Stimulated activated CD4-positive, alpha-beta T cell treated with anti-CD3 and anti-CD28 coated beads, Interleukin-15, amount 100 ng/mL, for 24 hours (primary cell): ENCODE measurements at places on chromosomes 6 and 20.

- peak; percentile 79 for DNase-seq
Observed at GRCh38 chr20:46013829-46014516, 5.3 kb downstream of the MMP9 start.

- no peak for DNase-seq
Observed at GRCh38 chr6:131430531-131430930, 142.5 kb upstream of the ARG1 start.

DNA sequence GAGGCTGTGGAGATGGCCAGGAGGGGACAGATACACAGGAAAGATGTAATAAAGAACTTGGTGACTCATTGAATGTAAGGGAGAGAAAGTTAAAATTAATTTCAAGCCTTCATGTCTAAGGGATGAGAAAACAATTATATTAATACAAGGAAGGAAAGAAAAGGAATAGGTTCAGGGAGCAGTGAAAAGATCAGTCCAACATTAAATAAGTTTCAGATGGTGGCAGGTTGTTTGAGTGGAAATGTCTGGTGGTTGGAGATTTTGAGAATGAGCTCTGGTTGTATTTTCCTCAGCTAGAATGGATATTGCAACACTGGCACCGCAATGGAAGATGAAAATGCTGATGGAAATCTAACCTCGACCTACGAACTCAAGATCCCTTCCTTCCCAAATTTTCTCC lies 304.3 kb downstream of the COL12A1 start:
- no peak for DNase-seq

DNA sequence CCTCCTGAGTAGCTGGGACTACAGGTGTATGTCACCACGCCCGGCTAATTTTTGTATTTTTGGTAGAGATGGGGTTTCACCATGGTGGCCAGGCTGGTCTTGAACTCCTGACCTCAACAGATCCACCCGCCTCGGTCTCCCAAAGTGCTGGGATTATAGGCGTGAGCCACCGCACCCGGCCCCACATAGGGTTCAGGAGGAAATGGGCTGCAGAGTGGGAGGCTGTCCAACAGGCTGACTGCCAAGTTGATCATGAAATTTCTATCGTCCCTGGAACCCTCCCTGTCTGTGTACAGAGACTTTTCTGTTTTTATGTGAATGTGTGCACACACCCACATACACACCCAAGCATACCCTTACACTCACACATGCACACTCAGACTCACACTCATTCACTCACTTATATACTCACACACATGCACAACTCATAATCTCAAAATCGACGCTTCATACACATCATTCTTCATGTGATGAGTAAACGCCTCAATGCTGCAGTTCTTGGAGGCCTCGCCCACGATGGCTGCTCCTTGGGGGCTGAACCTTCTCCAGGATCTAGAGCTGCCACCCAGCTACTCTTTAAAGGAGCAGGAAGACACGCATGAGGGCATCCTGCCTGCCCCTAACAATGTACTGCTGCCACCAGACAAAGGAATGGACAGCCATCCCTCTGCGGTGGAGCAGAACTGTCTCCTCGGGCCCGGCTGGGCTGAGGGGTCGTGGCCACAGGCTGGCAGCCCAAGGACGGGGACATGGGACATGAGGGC lies 35.6 kb downstream of the SUN5 start:
- peak; percentile 64 for DNase-seq

DNA sequence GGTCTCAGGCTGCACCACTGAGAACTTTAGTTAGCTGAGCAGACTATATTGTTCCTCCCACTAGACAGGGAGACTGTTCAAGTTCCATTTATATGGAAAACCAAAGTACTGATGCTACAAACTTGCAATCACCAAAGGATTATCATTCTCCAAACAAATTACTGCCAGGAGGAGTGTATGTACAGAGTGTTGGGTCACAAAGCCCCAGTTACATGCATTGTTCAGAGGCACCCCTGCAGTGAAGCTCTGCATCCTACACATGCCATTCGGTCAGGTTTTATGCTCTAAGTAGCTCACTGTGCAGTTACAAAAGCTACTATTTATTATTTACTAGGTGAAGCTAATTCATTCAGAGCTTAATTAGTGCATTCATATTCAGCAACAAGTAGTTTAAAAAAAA lies 75.8 kb downstream of the SMLR1 start:
- DNase-seq: no peak

DNA sequence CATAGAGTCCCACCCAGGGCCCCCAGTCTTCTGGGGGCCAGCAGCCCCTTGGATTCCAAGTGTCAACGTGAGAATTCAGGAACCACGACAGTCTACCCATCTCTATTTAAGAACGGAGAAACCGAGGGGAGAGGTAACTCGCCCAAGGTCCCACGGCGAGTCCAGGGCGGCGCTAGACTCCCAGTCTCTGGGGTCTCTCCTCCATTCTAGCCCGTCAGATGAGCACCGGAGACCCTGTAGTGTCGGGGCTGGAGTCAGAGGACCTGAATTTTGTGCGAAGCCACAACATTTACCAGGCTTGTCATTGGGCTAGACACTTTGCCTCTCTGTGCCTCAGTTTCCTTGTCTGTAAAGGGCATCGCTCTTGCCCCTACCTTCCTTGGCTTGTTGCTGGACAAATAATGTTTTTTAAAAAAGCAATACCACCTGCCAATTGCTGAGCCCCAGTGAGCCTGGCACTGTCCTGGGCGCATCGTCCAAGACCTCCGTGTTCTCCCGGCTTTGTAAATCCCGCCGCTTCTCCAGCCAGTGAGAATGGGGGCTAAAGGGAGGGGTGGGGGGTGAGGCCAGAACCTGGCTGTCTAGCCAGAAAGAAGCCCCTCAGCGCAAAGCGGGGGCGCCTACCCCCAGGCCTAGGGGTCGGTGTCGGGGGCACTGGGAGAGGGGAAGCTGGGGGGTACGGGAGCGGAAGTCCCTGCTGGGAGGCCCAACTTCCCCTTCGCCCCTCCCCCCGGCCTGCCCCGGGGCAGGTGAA lies 91.7 kb downstream of the NCR2 start:
- no peak for DNase-seq

DNA sequence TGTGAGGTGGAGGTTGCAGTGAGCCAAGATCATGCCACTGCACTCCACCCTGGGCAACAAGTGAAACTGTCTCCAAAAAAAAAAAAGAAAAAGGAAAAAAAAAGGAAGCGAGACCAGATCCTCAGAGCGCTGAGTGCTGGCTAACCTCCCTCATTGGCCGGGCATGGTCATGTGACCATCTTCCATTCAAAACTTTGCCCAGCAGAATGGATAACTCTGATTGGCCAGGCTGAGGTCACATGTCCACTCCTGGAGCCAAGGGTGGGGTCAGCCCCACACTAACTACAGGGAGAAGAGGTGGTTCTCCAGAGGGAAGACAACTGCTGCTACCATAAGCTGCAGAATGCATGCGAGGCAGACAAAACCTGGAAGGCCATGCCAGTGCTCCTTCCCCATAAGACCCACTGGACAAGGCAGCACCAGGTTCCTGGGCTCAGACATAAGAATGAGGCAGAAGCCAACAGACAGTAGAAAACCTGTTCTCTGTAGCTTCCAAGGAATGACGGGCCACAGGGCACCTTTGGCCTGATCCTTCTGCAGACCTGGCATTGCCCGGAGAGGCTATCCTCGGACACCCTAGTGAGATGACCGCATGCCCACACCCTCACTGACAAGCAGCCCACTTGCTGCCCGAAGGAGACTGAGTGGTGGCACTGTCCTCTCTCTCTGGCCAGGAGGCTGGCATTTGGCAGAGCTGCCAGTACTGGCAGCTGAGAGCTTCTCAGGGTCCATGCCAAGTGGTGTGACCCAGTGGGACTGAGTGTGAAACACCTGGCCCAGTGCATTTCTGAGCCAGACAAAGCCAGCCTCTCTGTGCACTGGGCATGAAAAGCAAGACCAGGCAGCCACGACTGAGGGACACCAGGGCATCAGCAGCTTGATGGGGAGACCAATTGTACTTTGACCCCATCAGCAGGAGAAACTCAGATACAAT lies 311.9 kb upstream of the SULF2 start:
- no peak for DNase-seq

- no peak for DNase-seq
Observed at GRCh38 chr20:16007164-16007563, 566.1 kb downstream of the KIF16B start.

DNA sequence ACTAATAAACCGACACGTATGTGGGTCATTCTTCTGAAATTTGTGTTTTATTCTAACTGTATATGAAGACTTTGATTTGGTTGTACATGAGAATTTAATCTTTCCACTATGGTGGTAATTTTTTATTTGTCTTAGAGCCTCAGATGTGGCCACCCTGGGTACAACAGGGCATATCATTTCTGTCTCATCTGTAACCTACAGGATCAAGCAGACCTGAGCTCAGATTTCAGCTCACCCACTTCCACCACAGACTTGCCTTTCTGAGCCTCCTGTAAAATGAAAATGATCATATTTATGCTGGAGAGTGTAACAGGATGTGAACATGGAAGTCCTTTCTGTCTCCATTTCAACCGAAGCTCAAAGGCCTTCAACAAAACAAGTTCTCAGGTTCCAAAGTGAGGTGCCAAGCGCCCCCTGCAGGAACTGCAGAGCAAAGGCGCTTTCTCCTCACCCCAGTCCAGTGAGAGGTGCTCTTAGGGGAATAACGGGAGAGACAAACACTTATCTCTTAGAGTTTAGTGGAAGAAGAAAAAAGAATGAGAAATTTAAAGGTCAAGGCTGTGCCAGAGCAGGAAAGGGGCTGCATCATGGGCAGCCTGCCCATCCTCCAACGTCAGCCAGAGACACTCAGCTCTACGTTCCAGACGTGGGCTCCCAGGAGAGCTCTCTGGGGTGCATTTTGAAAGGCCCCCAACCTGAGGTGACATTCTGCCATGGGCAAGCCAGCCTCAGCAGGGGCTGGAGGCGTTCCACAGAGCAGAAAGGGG lies 23.0 kb upstream of the CD24 start:
- DNase-seq: peak; percentile 68

- DNase-seq: no peak
Observed at GRCh38 chr6:14974372-14974771, 271.5 kb upstream of the JARID2 start.

DNA sequence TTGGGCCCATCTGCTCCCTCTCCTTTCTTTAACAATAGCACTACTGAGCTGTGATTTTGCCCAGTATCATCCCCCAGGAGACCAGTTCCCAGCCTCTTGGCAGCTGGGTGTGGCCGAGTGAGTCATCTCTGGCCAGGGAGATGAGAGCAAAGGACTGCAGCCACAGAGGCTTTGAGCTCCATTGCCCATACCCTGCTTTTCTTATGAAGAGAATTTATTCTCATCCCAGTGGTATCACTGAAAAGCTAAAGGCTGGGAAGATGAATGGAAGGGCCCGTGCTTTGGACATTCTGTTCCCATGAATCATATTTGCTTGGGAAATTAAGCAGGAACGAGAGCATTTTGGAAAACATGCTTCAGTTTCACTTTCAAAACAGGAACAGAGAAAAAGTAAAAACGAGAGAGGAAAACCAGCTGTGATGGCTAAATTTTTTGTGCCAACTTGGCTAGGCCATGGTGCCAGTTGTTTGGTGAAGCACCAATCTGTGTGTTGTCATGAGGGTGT lies 14.9 kb downstream of the CST3 start:
- no peak for DNase-seq

GRCh38 chr6:139468178-139468819 lies 93.9 kb upstream of the CITED2 start:
- no peak for DNase-seq

GRCh38 chr20:7113577-7114466 lies 346.3 kb downstream of the BMP2 start:
- DNase-seq: no peak

DNA sequence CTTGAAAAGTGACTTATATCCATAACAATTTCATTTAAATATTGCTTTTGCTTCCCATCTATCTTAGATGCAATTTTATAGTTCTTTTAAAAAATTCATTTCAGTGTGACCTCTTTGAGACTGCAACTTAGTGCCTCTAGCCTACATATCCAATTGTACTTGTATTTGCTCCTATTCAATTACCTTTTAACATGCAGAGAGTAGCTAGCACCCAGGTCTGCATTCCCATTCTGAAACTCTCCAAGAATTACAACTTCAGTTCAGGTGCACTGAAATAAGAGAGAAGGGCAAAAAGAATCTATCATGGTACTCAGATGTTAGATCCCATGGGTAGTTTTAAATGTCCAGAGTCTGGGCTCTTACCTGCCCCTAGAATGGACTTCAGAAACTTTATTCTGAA lies 765.4 kb upstream of the SLC35B3 start:
- DNase-seq: no peak

DNA sequence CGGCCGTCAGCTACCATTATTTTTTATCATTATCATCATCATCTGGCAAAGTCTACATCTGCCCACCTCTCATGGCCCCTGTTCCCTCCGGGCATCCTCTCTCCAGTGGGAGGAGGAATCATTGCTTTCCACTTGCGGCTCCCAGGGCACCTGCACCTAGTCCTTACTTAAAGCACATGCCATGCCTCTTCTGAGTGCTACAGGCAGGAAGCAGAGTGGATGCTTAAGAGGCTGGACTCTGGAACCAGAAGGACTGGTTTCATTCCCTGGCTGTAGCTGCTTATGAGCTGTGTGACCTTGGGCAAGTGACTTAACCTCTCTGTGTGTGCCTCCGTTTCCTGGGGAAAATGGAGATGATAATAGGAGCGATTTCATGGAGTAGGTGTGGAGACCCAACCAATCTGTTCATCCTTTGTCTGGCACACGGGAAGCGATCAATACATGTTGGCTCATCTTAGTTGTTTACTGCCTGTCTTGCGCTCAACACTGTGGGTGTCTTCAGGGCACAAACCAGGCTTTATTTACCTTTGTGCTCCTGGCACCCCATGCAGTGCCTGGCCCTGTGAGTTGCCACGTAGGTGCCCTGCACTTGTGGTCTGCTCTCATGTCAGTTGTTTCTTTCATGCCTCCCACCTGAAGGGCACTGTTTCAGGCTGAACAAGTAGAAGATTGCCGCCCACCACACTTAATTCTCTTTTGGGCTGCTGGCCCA lies 317.0 kb upstream of the SULF2 start:
- no peak for DNase-seq

DNA sequence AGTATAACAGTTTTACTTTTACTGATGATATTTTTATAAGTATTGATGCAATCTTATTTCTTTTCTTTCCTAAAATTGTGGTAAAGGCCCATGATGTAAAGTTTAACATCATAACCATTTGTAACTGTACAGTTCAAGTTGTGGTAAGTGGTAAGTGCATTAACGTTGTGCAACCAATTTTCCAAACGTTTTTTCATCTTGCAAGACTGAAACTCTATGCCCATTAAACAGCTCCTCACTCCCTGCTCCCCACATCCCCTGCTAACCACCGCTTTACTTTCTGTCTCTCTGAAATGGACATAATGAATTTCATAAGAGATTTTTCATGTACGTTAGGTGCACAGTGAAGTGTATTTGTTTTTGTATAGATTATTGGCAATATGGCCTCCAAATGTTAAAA lies 106.0 kb downstream of the PACRG start:
- DNase-seq: no peak

DNA sequence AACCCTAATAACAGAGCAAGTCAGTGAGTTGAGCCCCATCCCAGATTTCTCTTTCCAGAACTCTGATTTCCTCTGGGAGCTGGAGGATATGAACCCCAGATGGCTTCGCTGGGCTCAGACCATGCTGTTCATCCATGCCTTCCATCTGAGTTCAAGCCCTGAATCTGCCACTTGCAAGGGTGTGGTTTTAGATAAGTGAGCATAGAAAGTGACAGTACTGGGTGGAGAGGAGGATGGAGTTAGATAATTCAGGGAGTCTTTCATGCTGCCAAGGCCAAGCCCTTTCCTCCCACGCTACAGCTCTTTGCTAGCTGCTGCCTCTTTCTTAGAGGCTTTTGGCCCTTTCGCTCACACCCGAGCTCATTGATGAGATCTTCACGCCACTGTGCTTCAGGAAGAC lies 57.2 kb upstream of the MAFB start:
- DNase-seq: no peak

GRCh38 chr20:13545790-13546189 lies 92.9 kb downstream of the TASP1 start:
- no peak for DNase-seq

GRCh38 chr20:45629496-45630100 lies at the start of gene WFDC10A:
Gene WFDC10A, plus strand, starts transcription at chr20:45629739. Its CDS starts 75 bp downstream, at chr20:45629814.
- peak; percentile 51 for DNase-seq
